IPS DF 19.7 (cell line): ENCODE measurements at places on chromosomes 1 and 21.

- peak; percentile 23 for DNase-seq
Measured at GRCh38 chr1:119968068-119968492, 71.8 kb upstream of the ADAM30 start.

- no peak for DNase-seq
Measured at GRCh38 chr1:88935522-88936222, 44.3 kb upstream of the GTF2B start.

GRCh38 chr1:43358121-43358745 lies 548 bp upstream of the CDC20 start:
- DNase-seq, result no peak

GRCh38 chr1:160777486-160778089 lies 18.4 kb upstream of the LY9 start:
- peak; percentile 33 for DNase-seq

DNA sequence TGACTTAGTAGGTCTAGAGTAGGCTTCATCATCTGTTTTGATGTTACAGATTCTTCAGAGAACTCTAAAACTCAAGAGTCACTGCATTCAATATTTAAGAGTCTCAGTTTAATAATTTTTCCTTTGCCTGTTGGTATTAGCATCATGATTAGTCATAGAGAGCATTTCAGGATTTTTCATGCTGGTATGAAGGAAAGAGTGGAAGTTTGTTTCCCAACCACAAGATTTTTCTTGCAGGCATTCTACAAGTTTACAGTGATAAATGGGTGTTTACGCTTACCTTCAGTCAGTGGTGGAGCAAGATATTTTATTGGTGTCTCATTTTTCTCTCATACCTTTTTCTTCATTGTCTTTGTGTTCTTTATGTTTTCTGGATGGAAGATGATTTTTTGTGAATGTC lies 58.4 kb upstream of the MYOCOS start:
- no peak for DNase-seq

GRCh38 chr1:192522673-192523072 lies 52.9 kb upstream of the RGS1 start:
- no peak for DNase-seq

DNA sequence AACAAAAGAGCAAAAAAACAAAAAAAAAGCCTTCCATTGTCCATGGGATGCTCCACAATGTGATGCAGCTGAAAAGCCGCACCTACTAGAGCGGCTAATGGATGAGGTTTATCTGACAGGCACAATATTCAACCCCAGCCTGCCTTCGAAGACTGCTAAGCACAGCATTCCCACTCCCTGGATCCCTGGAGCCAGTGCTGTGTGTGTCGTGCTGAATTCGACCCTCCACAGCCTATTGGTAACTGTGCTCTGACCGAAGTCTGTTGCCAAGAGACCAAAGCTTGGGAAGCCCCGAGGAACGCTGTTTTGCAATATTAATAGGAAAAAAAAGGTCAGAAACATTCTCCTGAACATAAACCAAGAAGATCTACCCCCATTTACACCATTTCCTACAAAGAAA lies 57.2 kb upstream of the PUM1 start:
- no peak for DNase-seq

- no peak for DNase-seq
Measured at GRCh38 chr1:60596791-60597750, 485.3 kb upstream of the NFIA start.

DNA sequence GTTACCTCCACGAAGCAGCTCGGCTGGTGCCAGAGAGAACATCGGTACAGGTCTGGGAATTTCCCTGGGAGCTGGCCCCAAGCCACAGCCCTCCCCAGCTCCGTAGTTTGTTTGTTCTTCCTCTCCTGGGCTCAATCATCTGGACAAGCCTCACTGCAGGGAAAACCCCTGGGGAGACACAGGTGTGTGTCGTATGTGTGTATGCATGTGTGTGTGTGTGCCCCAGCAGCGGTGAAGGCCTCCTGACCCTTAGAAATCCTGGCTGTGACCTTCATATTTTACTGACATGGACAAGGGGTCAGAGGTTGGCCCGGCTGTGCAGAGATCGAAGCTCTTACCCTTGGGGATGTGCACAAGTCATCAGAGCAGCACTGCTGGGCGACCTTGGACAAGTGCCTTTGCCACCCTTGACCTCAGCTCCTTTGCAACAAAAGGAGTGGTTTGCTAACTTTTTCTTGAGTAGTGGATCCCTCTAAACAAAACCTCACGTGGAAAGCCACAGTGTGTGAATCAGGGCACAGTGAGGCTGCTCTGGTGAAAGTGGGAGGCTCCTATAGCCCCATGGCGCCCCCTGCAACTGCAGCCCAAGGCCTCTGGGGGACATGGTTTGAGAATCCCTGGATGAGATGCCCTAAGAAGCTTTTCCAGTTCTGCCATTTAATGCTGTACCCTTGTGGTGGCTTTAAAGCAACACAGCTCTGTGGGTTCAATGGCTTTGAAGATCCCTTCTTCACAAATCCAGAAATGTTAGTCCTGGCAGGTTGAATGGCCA lies 12.3 kb upstream of the IL22RA1 start:
- DNase-seq, result no peak
